Pancreas (tissue), 10 donors: ENCODE measurements at places on chromosomes 6 and 20. TPM values are rescaled to one million over a fixed set of nuclear protein-coding genes. Genes with fewer than 3 reads are reported as not detected.

The NAA20 gene
- total RNA-seq = 34.5 TPM

The HMGA1 gene
- 29.4 TPM for total RNA-seq

The SRMS gene
- total RNA-seq = not detected

The C2 gene
- 6.9 TPM for total RNA-seq

The AGER gene
- 4.4 TPM for total RNA-seq

The SCGN gene
- 13.4 TPM for total RNA-seq

The PERP gene
- total RNA-seq = 17.3 TPM

The ADGRF5 gene
- 2.2 TPM for total RNA-seq

DNA sequence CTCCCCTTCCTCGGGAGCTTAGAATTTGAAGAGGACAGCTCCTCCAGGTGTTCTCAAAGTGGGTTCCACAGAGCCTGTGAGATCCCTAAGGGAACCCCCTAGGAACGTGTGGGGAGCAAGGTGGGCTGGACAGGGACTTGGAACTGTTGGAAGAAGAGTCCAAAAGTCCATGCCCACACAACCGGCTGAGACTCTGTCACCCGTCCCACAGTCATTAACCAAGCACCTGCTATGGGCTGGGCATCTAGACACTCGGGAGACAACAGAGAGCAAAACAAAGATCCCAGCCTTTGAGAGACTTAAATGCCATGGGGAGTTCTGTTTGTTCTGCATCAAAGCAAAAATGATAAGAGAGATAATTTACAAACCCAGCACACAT is 51.9 kb upstream of the SAYSD1 start:
- no peak overlapping the region for H3K27ac ChIP-seq
- H3K27me3 ChIP-seq = no peaks in the 10 kb centered on the region
- no peaks in the 10 kb centered on the region for H3K36me3 ChIP-seq
- H3K4me3 ChIP-seq = no peak overlapping the region
- H3K4me1 ChIP-seq = peaks cover 4% of the 10 kb centered on the region
- DNase-seq = no peak

DNA sequence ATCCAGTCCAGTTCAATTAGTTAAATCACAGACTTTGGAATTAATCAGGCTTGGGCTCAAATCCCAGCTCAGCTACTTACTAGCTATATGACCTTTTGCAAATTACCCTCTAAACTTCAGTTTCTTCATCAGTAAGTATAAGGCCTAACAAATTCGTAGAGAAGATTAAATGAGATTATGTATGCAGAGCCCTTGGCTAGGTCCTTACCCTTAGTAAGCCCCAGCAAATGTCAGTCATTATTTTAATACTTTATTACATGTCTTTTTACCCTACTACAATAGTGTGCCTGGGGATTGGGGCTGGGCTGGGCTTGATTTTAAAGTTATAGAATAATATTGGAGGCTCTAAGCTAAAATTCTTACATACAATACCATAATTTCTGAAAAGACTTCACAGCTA is 326.1 kb upstream of the PREP start:
- DNase-seq = no peak
- no peak overlapping the region for H3K4me3 ChIP-seq
- no peaks in the 10 kb centered on the region for H3K4me1 ChIP-seq
- H3K36me3 ChIP-seq = no peaks in the 10 kb centered on the region
- no peaks in the 10 kb centered on the region for H3K27me3 ChIP-seq

DNA sequence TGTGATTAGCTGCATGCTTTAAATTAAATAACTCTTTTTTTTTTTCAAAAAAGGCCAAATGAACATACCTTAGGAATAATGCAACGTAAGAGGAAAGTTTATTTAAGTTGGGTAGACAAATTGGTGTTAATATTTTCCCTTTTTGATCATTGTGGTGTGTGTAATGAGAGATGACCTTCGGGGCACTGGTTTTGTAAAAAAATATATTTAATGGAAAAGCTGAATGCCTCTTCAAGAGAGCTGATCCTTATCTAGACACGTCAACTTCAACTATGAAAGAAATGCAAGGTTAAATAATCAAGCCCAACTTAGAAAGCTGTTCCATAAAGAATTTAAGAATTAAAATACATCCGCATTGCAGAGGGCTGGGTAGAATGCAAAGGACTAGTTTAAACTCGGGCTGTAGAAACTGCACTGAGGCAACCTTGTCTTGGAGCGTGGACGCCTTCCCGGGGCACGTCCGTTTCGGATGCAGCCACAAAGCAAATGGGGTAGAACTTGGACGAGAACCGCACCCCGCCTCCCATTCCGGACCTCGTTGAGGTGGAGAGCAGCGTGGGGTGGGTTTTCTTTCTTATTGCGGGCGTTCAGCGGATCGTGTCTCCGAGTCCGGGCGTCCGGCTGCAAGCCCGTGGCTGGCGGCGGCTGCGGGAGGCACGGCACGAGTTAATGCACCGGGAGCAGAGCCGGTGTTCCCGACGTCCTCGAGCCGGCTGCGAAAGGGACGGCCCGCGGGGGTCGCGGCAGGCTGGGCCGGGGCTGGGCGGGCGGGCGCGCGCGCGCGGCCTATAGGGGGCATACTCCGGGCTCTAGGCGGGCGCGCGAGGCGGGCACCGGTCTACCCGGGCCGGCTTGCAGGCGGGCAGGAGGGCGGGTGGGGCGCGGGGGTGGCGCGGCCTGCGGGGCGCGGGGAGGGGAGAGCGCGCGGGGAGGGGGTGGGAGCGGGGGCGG is 1.9 kb downstream of the JARID2 start:
- no peaks in the 10 kb centered on the region for H3K4me1 ChIP-seq

DNA sequence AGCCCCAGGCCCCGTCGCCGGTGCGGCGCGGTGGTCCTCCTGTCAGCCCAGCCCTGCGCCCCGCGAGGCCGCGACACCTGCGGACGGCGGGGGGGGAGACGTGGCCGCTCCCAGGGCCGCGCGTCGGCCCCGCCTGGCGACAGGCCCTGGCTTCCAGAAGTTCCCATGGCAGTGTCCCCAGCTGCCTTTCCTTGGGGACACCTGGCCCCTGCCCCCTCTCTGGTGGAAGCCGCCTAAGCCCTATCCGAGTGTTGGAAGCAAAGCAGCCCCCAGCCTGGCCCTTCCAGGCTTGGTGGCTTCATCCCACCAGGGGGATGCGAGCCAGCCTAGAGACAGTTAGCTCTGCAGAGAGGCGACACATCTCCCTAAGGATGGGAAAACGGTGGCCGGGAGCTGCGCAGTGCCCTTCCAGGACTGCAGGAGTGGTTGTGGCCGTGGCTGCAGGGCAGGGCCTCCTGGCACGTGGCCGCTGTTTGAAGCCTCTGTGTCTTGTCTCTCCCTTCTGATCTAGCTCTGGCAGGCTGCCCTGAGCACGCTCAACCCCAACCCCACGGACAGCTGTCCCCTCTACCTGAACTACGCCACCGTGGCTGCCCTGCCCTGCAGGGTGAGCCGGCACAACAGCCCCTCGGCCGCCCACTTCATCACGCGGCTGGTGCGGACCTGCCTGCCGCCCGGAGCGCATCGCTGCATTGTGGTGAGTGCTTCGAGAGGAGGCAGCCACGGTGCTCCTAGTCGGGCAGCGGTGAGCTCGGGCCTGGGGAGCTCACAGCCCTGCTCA is 816 bp downstream of the NPEPL1 start:
- no peaks in the 10 kb centered on the region for H3K27me3 ChIP-seq
- peaks cover 13% of the 10 kb centered on the region for H3K4me1 ChIP-seq
- peak overlapping the region; percentile 50 for H3K27ac ChIP-seq
- H3K4me3 ChIP-seq = peak overlapping the region; percentile 59

DNA sequence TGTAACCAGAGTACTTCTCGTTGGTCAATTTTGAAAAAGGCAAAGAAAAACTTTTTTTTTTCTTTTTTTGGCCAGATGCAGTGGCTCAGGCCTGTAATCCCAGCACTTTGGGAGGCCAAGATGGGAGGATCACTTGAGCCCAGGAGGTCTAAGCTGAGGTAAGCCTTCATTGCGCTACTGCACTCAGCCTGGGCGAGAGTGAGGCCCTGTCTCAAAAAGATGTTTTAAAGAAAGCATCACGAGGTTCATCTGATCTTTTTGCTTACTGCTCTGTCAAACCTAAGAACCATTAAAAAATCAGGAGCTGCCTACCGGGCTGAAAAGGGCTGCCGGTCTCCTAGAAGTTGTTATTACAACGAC is 607 bp downstream of the LYRM2 start:
- H3K36me3 ChIP-seq = peaks cover 10% of the 10 kb centered on the region
- H3K4me3 ChIP-seq = peak overlapping the region; percentile 62
- no peak for DNase-seq
- peak overlapping the region; percentile 87 for H3K27ac ChIP-seq
- H3K27me3 ChIP-seq = no peaks in the 10 kb centered on the region
- H3K4me1 ChIP-seq = peaks cover 7% of the 10 kb centered on the region

GRCh38 chr20:1094751-1095150 is 23.7 kb upstream of the PSMF1 start:
- no peak overlapping the region for H3K27ac ChIP-seq
- DNase-seq = no peak
- H3K4me3 ChIP-seq = no peak overlapping the region
- no peaks in the 10 kb centered on the region for H3K4me1 ChIP-seq
- H3K27me3 ChIP-seq = no peaks in the 10 kb centered on the region

- H3K36me3 ChIP-seq = no peaks in the 10 kb centered on the region
- no peak for DNase-seq
- no peak overlapping the region for H3K4me3 ChIP-seq
- H3K4me1 ChIP-seq = no peaks in the 10 kb centered on the region
- no peaks in the 10 kb centered on the region for H3K27me3 ChIP-seq
- no peak overlapping the region for H3K27ac ChIP-seq
Observed at GRCh38 chr6:89122625-89123024, 4.8 kb upstream of the SRSF12 start.

GRCh38 chr20:62364911-62365736 is 2.0 kb downstream of the LAMA5 start:
- no peaks in the 10 kb centered on the region for H3K36me3 ChIP-seq
- DNase-seq = no peak
- no peaks in the 10 kb centered on the region for H3K27me3 ChIP-seq
- peak overlapping the region; percentile 94 for H3K4me3 ChIP-seq
- H3K27ac ChIP-seq = peak overlapping the region; percentile 64

GRCh38 chr6:71299541-71300470 is 11.2 kb downstream of the OGFRL1 start:
- H3K4me1 ChIP-seq = no peaks in the 10 kb centered on the region
- DNase-seq = no peak
- H3K27ac ChIP-seq = no peak overlapping the region
- no peaks in the 10 kb centered on the region for H3K27me3 ChIP-seq

DNA sequence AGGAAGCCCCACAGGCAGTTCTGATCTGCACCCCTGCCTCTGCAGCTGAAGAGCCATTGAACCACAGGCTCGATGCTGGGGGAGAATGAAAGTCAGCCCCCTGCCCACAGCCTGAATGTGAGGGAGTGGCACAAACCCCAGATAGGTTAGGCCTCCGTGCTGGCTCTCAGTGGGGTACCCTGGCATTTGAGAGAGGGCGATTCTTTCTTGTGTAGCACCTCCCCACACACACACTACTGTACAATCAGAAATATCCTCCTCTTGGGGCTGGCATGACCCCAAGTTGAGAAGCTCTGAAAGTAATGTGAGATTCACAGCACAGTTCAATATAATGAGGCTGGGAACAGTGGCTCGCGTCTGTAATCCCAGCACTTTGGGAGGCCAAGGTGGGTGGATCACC is 17.9 kb downstream of the TTBK1 start:
- H3K4me3 ChIP-seq = no peak overlapping the region
- no peaks in the 10 kb centered on the region for H3K4me1 ChIP-seq
- H3K36me3 ChIP-seq = no peaks in the 10 kb centered on the region
- DNase-seq = peak; percentile 11
- H3K27ac ChIP-seq = no peak overlapping the region
- no peaks in the 10 kb centered on the region for H3K27me3 ChIP-seq

- no peak overlapping the region for H3K27ac ChIP-seq
- H3K27me3 ChIP-seq = no peaks in the 10 kb centered on the region
- no peaks in the 10 kb centered on the region for H3K4me1 ChIP-seq
Observed at GRCh38 chr20:57210054-57210910, 56.2 kb downstream of the BMP7 start.

GRCh38 chr6:110590821-110591351 is 114.5 kb upstream of the SLC22A16 start:
- no peak for DNase-seq
- no peak overlapping the region for H3K4me3 ChIP-seq
- no peak overlapping the region for H3K27ac ChIP-seq
- H3K36me3 ChIP-seq = no peaks in the 10 kb centered on the region
- H3K4me1 ChIP-seq = no peaks in the 10 kb centered on the region

GRCh38 chr6:140663094-140663493 is 1288.6 kb upstream of the CITED2 start:
- no peaks in the 10 kb centered on the region for H3K27me3 ChIP-seq
- H3K36me3 ChIP-seq = no peaks in the 10 kb centered on the region
- H3K27ac ChIP-seq = no peak overlapping the region
- DNase-seq = no peak
- H3K4me3 ChIP-seq = no peak overlapping the region

DNA sequence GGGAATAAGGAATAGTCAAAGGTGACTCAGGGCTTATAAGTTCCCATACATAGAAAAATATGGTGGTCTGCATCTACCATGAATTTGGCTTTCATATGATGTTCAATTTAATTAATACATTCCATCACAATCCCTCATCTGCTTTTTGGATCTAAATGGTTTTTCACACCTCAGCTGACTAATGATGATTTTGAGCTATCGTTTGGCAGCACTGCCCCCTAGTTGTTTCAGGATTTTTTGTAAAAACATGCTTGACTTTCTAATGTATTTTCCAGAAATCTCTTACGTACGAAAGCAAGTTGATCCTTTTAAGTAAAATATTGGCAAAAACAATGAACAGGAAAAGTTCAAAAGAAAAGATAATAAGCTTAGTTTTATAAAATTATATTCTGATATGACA is 408.6 kb upstream of the ADGRB3 start:
- no peaks in the 10 kb centered on the region for H3K36me3 ChIP-seq
- H3K4me1 ChIP-seq = no peaks in the 10 kb centered on the region
- no peak overlapping the region for H3K27ac ChIP-seq
- no peaks in the 10 kb centered on the region for H3K27me3 ChIP-seq
- no peak for DNase-seq
- H3K4me3 ChIP-seq = no peak overlapping the region

DNA sequence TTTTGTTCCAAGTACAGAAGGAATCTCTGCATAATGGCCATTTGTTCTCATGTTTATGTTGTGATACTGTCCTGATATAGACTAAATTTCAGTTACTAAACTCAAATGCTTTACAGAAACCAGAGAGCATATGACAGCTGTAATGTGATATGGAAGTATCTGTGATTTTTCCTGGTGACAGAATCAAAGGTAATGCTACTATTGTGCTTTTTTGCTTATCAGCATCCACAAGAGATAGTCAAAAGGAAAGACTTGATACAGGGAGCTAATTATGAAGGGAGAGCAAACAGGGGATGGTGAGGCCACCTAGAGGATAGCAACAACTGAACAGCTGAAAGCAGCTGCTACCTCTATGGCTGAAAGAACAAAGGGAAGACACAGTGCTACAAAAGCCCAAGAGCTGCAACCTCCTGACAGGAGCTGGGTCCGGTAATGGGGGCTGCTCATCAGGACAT is 181.4 kb downstream of the PHF3 start:
- no peaks in the 10 kb centered on the region for H3K4me1 ChIP-seq
- H3K27me3 ChIP-seq = no peaks in the 10 kb centered on the region
- no peak for DNase-seq
- H3K36me3 ChIP-seq = no peaks in the 10 kb centered on the region
